ENCODE measurements at places on chromosomes 2 and 18.

DNA sequence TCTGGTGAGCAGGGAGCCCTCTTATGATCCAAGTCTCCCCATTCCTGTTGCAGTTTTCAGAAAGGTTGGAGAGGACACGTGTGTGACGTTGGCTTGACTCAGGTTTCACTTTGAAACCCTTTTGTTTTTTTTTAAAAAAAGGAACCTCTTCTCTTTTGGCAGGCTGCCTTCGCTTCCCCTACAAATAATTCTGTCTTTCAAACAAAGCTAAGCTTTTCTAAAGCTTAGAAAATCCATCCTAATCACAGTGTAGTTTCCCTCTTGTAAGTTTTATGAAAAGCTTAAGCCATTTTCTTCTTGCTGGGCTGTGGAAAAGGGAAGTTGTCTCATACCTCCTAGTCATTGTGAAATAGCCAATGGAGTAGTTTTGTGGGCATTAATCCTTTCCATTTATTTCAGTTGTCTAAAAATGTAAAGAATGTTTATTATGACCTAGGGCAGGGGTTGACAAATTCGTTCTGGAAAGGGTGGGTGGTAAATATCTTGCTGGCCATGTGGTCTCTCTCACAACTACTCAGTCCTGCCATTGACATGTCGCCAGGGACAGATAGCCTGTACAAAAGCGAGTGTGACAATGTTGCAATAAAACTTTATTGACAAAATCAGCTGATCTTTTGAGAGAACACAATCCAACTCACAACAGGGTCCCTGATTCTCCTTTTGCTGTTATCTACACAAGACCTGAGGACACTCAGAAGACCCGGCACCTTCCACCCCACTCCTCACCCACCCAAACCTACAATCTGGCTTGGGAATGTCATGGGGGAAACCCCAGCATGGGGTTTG lies 878.8 kb downstream of the RNF144A start:
- DNase-seq, result no peak

DNA sequence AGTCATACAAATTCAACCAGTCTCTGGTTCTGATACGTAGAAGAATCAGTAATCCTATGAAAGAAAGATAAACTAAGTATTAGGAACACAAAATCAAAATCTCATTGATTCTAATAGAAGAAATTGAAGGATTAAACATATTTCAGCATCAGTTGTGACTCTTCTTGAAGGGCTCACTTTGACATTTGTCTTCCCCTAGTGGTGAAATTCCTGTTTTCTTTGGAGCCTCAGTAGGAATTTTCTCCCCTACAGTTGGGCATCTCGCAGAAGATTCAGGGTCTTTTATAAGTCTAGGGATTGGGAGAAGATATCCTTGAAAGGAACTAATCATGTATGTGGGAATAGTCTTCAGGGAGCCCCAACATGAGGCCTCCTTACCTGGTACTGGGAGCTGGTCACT lies 2.8 kb upstream of the CRYGB start:
- no peak for DNase-seq

DNA sequence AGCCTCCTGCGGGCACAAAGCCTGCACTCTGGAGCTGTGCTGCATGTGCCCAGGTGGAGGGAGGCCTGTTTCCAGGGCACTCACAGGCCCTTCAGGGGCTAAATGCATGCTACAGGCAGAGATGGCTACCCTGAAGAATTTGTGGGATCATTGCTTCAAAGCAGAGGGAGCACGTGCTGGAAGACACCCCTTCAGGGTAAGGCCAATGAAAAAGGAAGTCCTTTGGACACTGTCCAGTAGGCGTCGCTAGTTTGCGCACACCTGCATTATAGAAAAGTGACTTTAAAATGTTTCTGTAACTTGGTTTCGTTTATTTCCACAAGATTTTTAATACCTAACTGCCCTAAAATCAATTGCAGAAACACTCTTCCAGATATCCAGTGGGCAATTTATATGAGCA lies 325.3 kb downstream of the ZNF516 start:
- DNase-seq, result no peak

GRCh38 chr2:187976259-187976985 lies 315.3 kb upstream of the GULP1 start:
- DNase-seq, result no peak

DNA sequence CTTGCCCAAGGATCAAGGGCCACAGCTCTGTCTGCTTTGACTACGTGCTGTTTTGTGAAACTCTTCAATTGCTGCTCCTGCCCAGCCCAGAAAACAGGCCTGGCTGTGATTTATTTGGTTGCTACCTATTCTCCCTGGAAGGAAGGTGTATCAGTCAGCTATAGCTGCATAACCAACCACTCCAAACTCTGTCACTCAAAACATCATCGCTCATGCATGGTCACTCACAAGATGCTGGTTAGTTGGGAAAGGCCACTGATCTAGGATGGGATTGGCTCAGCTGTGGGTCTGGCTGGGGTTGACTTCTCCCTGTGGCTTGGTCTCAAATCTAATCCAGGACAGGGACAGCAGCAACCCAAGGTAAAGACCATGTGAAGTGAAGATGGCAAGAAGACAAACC lies 14.6 kb downstream of the TEX51 start:
- no peak for DNase-seq

DNA sequence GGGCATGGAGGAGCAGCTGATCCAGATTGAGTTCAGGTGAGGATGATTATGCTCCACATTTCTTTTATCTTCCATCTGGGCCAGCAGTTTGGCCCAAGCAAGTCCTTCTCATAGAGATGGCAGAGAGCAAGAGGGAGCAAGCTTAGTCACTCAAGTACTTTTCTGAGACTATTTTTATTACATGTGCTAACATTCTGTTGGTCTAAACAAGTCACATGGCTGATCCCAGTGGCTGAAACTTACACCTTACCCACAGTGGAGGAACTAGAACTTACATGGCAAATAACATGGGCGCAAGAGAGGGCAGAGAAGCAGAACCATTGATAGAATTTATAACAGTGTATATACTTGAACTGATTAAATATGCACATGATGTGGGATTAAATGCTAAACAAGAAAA lies 105.7 kb downstream of the KYNU start:
- DNase-seq, result no peak

GRCh38 chr2:147275943-147276342 lies 568.9 kb upstream of the ACVR2A start:
- DNase-seq, result no peak

DNA sequence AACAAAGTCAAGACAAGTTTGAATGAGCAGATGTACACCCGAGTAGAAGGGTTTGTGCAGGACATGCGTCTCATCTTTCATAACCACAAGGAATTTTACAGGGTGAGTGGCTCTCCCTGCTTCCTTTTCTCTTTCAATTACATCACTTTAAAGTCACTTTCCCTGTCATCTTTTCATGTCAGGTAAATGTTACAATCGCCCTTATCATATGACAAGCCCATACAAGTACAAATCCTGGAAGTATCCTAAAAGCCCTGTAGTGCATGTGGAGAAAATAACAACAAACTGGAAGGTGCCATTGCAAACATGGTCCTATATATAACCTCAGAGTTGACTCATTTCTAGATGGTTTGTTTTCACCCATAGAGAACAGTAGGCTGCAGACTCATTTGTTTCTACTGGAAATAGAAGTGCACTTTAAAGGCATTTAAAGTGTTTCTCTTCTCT lies 126.0 kb downstream of the SP100 start:
- DNase-seq, result no peak

DNA sequence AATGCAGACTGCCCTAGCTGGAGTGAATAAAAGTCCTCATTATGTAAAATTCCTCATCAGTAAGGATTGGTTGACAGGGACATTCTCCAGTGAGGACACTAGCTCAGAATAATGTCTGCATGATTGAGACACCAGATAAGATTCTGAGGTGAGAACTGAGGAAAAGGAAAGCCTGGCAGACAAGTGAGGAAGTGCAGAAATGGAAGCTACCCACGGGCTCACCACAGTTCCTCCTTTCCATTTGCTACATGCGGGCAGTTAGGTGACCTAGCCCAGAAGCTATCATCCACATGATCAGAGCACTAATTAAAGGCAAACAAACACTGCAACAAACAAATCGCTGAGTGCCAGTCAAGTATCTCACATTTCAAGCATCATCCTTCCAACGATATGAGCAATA lies 27.7 kb downstream of the NETO1 start:
- DNase-seq, result no peak

- no peak for DNase-seq
Observed at GRCh38 chr2:72851333-72851732, 25.5 kb upstream of the EXOC6B start.

DNA sequence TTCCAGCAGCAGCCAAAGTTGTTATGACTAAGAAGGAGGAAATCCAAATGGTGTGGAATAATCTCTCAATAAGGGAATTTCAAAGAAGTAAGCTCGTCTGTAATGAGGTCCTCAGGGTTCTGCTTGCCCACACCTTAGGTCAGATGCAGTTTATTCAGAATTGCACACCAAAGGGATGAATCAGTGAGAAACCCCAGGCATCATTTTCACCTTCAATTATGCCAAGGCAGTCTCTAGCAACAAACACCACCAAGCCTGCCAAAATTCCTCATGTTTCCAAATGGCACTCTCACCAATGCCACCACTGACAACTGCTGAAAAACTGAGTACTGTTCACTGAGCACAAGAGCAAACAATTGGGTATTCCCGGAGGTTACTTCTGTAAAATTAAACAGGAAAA lies 43.6 kb downstream of the KCNG3 start:
- DNase-seq, result no peak

DNA sequence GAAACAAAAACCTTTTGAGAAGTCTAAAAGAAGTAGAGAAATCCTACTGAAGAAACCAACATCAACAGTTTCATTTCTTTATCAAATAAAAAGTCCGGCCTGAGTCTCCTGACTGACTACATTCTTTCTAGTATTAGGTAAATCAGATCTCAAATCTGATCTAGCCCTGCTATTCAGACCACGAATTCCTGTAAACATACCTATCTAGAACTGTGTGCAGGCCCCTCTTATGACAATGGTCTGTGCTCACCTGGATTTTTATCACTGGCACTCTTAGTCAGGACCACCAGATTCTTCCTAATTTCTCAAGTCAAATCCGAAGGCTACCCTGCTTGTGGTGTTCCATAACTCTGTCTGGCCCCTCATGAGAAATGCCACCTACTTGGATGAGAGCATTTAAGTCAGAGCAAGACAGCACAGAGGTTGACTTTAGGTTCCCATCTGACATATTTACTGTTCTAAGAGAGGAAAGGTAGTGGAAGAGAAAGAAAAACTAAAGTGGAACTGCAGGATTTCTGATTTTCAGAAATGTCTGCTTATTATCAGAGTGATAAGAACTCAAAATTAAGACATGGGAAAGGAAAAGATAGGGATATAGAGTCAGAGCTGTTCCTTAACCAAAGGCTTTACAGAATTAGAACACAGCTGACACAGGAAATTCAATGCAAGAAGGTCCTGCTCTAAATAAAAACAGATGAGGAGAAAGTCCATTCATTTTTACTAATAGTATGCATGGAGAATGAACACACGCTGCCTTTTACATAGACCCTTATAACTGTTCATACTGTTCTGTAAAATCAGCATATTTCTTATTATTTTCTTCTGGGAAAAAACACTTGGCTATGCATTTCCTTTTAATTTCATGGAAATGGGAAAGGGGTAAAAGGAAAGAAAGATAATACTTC lies 56.5 kb downstream of the SLC8A1 start:
- DNase-seq, result no peak

GRCh38 chr2:177692783-177693269 lies 300.3 kb downstream of the AGPS start:
- DNase-seq, result no peak

GRCh38 chr2:126655500-126656430 lies at the start of gene GYPC:
Gene GYPC, plus strand, starts transcription at chr2:126656158. Its CDS starts 106 bp downstream, at chr2:126656264.
- no peak for DNase-seq

DNA sequence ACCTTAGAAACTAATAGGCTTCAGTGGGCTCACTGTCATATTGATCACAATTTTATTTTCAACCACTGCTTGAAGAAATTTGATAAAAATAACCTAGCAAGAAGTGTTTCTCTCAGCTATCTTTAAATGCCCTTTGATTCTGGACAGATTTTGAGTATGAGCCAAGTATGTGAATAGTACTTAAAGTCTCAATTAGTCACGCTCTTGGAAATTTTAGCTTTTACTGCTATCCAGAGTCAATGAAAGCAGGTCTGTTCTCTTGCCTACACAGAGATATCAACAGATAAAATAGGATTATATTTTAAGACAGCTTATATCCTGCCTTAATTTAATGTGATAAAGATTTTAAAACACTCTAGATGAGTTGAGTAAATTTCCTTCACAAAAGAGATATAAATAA lies 337.3 kb downstream of the CBLN2 start:
- DNase-seq, result no peak

- no peak for DNase-seq
Observed at GRCh38 chr18:13265911-13266217, 47.3 kb downstream of the LDLRAD4 start.

GRCh38 chr2:43531251-43531650 lies 64.6 kb downstream of the THADA start:
- DNase-seq, result no peak

DNA sequence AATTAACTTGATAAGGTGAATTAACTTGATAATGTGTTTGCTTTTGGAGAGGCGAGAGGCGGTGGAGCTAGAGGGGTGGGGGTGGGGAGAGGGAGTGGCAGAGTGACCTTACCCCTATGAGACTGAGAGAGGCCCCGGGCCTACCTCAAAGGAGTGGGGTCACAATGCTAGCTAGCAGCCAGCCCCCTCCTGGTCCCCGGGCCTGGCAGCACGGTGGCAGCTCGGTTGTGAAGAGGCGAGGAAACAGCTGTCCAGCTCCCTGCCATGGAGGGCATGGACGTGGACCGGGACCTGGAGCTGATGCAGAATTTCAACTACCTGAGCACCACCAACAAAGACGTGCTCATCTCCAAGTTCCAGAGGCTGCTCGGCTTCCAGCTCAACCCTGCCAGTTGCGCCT lies 123.9 kb downstream of the RGPD3 start:
- DNase-seq, result no peak

- peak; percentile 10 for DNase-seq
Observed at GRCh38 chr2:181985632-181986205, at the start of gene PPP1R1C. Gene PPP1R1C, plus strand, starts transcription at chr2:181985853. Its CDS starts 258 bp downstream, at chr2:181986111.

DNA sequence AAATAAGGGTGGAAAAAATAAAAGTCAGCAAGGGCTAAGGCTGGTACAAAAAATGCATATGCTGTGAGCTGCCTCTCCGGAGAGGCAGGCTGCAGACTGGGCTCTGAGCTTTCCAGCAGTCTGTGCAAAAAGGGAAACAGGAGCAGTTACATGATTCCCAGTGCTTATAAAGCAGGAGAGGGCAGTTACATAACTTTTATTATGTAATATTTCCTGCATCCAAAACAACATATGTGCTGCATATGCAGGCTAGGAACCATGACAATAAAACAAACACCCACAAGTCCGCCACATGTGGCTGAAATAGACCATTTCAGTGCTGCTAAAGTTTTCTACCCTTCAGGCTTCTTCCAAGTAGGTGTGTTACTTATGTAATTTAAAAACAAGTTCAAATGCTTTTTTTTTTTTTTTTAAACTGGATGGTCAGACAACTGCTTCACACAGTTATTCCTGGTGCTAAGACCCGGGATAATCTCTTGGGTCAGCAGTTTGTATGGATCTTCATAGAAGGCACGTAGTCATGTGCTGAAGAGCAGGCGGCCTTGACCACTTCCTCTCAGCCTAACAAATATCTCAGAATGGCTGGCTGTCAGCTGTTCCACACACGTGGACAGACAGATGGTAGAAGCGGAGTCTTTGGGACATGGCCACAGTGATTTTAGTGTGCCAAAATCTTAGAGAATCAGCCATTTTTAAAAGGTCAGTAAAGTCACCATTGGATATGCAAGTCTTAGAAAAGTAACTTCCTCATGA lies 43.5 kb downstream of the ARMC9 start:
- DNase-seq, result no peak

GRCh38 chr2:67649331-67650261 lies 252.5 kb downstream of the ETAA1 start:
- no peak for DNase-seq

- DNase-seq, result no peak
Observed at GRCh38 chr18:3456686-3457069, 6.7 kb downstream of the TGIF1 start.

GRCh38 chr2:161166538-161167409 lies 6.5 kb downstream of the TANK start:
- no peak for DNase-seq
